Activated CD4-positive, alpha-beta T cell treated with anti-CD3 and anti-CD28 coated beads, Interleukin-2, Interleukin-6, amounts not matched to agents 100 ng/mL and 50 ng/mL, durations not matched to agents 16 hours and 8 hours (primary cell): ENCODE measurements at places on chromosomes 16 and 17.

DNA sequence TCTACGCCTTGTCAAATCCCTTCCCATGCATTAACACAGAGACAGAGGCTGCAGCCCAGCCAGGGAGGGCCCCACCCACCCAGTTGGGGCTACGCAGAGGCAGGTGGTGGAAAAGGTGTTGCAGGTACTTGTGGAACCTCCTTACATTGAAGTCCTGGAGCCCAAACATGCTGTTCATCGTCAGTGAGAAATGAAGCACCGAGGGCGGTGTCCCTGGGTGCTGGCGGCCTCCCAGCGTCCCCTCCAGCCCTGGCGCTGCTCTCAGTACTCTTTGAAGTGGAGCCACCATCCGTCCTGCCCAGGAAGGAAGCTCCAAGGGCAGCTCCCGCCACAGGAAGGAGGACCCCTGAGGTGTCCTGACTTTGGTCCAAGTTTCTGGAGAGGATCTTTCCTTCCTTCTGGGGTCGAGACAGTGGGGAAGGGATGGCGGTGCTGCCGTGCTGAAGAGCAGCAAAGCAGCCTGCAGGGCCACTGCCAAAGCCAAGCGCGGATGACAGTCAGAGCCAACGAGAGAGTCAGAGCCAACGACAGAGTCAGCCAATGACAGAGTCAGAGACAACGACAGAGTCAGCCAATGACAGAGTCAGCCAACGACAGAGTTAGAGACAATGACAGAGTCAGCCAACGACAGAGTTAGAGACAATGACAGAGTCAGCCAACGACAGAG, 23.4 kb downstream of the LMF1 start:
- no peak for DNase-seq

GRCh38 chr16:59688006-59688405, 953.9 kb upstream of the GOT2 start:
- DNase-seq = no peak

- DNase-seq = no peak
These were observed 3.5 kb upstream of the DRG2 start for GRCh38 chr17:18084256-18084655.

GRCh38 chr16:55233464-55233863, 90.5 kb upstream of the IRX6 start:
- no peak for DNase-seq

DNA sequence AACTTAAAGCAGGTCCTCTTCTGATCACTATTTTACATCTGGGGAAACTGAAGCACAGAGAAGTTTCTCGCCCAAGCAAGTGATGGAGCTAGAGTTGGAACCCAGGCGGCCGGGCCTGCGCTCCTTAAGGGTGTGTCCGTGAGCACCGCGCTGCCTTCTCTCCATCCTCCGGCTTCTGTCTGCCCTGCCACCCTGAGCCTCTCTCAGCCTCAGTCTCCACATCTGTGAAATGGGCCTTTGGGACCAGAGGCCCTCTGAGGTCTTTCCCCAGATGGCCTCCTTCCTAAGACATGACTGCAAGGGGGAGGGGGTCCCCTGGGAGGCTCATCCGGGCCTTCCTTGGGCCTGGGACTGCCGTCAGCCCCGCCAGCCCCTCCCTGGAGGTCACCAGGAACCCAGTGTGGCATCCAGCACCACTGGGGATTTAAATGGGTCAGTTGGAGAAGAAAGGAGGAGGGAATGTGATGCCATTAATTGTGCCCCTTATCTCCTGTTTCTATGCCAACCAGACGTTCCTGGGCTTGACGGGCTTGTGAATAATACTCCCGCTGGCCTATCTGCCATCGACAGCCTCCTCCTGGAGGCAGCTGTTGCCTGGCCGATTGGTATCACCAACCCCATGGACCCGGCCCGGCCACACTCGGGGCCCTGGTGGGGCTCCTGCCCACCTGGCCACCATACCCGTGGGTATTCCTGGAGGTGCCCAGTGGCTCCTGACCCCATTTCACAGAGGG, 5.1 kb downstream of the ZFPM1 start:
- DNase-seq = no peak

GRCh38 chr17:27669850-27670249, 38.9 kb downstream of the LGALS9 start:
- no peak for DNase-seq

DNA sequence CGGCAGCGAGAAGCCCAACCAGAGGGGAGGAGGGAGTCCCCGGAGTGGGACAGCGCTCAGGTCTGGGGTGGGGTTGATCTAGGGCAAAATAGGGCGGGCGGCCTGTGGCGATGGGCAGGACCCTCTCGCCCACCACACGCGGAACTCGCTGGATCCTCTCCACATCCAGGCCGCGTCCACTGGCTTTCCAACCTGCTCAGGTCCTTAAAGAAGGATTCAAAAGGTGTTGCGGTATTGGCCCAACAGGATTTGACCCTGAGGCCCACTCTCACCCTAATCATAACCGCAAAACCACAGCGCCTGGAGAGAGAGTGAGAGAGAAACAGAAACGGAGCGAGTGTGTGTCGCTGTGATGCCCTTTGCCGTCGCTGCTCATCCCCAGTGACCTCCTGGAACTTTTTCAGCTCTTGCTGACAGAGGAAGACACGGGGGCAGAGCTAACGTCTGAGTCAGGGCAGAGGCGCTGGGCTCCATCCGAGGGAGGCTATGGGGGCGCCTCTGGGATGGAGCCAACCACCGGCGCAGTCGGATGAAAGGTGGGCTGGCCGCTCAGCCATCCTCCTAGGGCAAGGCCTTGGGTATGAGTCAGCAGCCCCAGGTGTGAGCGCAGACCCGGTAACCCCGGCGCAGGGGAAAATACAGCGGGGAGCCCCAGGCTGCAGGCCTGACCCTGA, 16.7 kb upstream of the OR1F1 start:
- DNase-seq = peak; percentile 62

DNA sequence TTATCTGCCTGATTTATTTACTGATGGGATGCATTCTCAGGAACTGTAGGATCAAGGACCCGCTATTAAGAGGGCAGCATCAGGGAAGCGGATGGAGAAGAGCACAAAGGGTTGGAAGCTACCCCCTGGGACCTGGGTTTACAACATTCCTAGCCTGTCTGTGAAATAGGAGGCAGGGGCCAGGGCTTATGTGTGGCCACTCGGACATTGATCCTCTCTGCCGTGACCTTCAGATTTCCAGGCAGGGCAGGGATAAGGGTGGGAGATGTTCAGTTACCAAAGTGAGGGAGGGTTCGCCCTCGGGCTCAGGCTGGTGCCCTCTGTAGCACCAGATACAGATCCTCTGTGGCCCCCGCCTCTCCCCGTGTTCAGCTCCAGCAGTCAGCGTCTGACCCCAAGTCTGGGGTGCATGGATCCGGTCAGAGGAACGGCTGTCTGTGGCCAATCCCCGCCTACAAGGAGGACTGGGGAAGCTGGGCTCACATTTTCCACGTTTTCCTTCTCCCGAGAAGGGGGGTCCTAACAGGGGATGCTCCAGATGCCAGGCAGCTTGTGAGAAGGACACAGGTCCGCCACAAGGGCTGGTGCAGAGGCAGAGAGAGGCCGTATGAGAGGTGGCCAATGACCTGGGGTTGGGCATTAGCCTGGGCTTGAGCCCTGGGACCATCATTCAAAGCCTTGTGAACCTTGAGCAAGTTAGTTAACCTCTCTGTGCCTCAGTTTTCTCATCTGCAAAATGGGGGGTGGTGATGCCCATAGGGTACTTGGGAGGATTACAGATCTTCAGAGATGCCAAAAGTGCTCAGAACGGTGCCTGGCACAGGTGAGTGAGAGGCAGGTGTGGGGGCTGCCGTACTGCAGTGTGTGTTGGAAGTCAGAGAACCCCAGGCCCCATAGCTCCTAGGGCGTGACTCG, 48.3 kb downstream of the ATP2C2 start:
- DNase-seq = no peak

GRCh38 chr17:65181237-65182061, 44.3 kb downstream of the RGS9 start:
- DNase-seq = peak; percentile 89

- no peak for DNase-seq
These were observed 21.7 kb upstream of the USP36 start for GRCh38 chr17:78862073-78863023.

DNA sequence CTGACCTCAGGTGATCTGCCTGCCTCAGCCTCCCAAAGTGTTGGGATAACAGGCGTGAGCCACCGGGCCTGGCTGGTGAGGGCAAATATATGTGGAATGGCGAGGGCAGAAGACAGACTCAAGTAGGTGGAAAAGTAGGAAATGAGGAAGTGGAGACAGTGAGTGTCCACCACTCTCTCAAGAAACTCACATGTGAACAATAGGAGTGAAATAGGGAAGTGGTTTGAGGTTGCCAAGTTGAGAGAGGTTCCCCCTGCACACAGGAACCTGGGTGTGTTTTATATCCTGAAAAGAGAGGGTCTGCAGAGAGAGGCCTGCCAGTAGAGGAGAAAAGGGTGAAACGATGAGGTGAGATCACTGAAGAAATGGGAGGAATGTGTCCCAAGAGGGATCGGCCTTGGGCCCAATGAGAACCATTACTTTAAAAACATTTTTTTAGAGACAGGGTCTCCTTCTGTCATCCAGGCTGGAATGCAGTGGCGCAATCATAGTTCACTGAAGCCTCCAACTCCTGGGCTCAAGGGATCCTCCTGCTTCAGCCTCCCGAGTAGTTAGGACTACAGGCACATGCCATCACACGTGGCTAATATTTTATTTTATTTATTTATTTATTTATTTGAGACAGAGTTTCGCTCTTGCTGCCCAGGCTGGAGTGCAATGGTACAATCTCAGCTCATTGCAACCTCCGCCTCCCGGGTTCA, 17.1 kb upstream of the CORO1A start:
- peak; percentile 8 for DNase-seq

DNA sequence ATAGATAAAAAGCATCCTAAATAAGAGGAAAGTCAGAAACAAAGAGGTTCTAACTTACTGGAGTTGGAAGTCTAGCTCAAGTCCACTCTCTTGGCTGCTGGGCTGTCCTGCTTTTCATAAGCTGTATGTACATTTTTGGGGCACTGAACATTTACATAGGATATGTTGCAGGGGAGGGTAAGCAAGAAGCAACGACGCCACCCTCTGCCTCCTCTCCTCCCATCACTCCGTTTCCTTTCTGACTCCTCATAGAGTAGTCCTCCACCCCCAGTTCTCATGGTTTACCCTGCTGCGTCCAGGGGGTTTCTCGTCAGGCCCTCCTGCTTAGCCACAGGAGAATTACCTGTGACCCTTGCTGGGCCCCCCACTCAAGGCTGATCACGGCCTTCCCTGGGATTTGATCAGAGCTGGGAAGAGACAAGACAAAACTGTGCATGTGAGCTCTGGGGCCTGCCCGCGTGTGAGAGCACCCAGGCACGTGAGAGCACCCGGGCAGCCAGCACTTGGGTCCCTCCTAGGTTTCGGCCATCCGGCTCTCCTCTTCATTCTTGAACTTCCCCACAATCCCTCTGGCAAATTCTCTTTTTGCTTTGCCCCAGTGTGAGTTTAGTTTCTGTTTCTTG, 37.1 kb downstream of the TMEM11 start:
- DNase-seq = no peak

DNA sequence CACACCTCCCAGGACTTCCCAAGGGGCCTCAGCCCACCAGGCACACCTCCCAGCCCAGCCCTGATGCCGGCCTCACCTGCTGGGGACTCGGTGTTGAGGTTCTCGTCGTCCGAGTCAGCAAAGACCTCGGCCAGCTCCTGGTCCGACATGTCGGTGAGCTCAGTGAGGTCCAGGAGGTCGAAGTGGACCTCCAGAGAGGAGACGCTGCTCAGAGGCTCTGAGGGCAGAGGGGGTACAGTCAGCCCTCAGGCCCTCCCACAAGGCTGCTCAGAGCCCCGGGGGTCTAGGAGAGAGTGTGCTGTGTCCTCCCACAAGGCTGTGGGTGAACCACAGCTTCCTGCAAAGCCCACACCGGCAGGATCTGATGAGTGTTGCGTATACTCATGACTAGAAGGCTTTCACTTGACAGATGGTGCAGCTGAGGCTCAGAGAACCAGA, 10.5 kb downstream of the DBNDD1 start:
- DNase-seq = peak; percentile 77

GRCh38 chr16:62752854-62753253, 716.6 kb upstream of the CDH8 start:
- DNase-seq = no peak

- no peak for DNase-seq
These were observed 773 bp upstream of the NETO2 start for GRCh38 chr16:47144559-47144877.

DNA sequence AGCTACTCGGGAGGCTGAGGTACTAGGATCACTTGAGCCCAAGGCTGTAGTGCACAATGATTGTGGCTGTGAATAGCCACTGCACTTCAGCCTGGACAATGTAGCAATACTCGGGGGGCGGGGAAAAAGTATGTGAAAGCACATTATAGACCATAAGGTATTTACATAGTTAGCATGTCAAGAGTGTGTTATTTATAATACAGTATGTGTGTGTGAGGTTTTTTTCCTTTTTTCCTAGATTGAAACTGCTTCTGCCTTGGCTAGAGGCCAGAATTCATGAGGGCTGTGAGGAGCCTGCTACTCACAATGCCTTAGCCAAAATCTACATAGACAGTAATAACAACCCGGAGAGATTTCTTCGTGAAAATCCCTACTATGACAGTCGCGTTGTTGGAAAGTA, 30.5 kb downstream of the PTRH2 start:
- no peak for DNase-seq

DNA sequence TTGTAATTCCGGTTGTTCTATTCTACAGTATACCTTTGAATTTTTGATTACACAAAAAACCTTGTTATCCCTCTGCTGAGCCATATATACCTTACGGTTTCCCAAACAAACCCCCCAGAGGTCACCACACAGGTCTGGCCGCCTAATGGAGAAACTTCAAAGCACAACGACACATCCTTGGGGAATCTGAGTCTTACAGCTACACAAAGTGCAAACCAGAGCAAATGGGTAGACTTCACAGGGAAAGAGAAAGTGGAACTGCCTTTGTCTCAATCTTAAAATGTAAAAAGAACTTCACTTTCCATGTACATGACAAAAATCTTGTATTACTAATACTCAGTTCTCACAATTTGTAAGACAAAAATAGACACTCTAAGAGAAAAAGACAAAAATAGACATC, 2.7 kb downstream of the FBXO31 start:
- peak; percentile 28 for DNase-seq

- no peak for DNase-seq
These were observed 18.3 kb downstream of the PSME3IP1 start for GRCh38 chr16:57167538-57167937.

GRCh38 chr17:59028328-59028727, 78.4 kb downstream of the TRIM37 start:
- DNase-seq = no peak

- DNase-seq = no peak
These were observed 392 bp upstream of the HID1 start for GRCh38 chr17:74972973-74973328.

DNA sequence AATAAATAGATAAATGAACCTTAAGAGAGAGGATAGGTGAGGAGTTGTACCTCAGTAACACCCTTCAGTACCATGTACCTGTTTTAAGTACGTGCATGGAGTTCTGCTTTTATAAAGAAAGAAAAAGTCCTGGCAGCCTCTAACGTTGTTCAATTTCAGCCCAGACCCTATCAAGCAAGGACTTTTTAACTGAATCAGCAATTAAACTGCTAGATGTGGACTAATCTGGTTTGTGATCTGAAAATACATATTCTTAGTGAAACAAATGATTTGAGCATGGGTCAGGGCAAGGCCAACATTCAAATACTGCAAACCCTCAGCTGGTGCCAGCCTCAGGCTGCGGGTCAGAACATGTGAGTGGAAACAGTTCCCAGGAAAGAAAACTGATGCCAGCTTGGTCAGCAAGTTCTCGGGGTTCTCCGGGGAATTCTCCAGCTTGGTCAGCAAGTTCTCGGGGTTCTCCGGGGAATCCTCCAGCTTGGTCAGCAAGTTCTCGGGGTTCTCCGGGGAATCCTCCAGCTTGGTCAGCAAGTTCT, 84.5 kb downstream of the MRM3 start:
- no peak for DNase-seq
